ENCODE measurements at places on chromosomes 5 and 9.

DNA sequence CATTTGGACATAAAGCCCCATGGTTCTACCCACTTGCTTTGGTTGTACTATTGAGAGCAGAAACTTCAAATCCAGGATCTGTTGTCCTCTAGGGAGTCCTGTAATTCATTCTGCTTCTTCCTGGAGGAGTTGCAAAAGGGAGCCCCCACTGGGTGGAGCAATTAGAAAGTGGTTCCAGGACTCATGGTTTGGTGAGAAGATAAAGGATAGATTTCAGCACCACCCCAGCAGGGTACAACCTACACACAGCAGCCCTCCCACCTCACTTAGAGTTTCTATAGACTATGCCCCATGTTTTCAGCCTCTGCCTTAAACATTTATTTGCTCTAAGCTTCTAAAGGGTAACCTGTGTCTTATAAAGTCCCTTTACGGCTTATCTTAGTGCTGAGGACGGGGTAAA is 112.6 kb upstream of the ARRDC3 start:
- no peak for DNase-seq

GRCh38 chr5:125085797-125086505 is 339.5 kb upstream of the ZNF608 start:
- DNase-seq = no peak

DNA sequence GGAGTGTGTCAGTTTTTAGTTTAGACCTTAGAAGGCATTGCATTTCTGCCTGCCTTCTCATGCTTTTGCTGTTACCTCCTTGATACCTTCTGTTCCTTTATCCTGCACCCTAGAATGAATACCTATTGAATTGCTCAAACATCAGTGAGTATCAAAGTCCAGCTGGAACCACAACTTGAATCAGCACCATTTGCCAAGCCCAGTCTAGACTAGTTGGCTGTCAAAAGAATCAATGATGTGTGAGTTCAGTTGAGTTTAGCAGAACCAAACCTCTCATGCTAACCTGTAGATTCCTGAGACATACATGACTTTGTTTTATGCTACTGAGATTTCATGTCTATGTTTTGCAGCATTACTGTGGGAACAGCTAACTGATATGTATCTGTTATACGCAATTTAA is 116.6 kb downstream of the FAM170A start:
- no peak for DNase-seq

GRCh38 chr9:136759436-136760325 is 1.6 kb upstream of the LCN8 start:
- DNase-seq = no peak

- DNase-seq = no peak
Observed at GRCh38 chr5:35341189-35341588, 110.9 kb upstream of the PRLR start.

GRCh38 chr5:134142806-134143205 is 28.3 kb downstream of the TCF7 start:
- no peak for DNase-seq

DNA sequence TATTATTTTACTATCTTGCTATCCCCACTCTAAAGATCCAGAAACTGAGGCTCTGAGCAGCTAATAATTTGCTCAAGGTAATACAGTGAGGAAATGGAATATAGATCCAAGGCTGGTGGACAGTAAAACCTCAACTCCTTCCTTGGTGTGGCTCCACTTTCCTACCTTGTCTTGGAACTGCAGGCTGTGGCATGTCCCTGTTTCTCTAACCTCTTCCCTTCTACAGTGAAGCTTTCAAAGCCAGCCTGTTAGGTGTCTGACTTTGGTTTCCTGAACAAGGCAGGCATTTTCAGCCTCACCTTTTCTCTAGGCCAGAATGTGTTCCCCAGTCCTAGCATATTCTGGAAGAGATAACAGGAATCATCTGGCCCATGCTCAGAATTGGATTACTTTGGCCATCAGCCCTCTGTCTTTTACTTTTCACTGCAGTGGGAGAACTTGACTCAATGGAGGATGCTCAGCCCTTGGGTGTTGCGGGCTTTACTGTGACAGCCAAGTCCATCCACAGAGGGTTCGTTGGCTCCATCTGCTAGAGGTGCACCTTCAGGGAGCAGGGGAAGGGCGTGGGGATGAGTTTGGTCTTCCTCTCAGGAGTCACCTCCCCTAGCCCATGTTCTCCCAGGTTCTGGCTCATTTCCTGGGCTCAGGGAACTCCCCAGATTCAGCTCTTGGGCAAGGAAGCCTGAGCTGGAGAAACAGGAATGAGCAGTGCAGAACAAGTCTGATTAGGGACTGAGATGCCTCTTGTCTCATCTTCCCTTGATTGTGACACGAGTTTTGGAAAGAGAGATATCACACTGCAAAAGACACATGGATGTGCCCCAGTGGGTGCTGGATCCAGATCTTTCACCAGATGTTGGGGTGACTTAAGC is 1.1 kb downstream of the NIPAL4 start:
- DNase-seq = no peak

DNA sequence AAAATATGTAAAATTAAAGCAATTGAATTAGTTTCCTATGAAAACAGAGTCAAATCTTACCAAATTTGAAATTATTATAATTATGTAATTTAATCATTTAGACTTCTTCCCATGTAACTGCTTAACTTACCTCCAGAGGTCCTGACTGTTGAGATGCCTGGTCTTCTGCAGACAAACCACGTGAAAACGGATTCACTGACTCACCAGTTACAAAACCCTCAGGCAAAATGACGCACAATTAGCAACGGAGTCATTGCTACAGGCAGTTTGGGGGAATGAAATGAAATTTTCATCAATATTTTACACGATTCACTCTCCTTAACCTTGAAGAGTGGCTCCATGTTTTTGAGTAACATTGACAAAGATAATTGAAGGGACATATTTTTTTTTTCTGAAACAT is 460.8 kb downstream of the MTRR start:
- DNase-seq = no peak

GRCh38 chr9:14797435-14797834 is 74.9 kb upstream of the CER1 start:
- no peak for DNase-seq

DNA sequence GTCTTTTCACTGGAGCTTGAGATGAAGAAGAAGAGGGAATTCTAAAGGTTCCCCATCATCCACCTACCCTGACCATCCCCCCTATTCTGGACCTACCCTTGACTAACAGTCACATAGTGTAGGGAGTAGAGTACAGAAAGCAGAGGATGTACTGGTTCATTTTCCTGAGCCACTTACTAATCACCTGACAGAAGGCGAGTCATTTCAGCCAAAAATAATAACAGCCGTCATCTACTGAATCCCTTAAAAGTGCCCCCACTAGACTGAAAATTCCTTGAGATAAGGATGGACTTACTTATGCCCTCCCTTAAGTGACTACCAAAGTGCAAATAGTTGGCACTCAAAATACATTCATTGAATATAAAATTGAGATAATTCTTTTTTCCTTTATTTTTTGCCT is 112.2 kb downstream of the FOXD1 start:
- no peak for DNase-seq

- peak; percentile 32 for DNase-seq
Observed at GRCh38 chr9:96317335-96317980, 15.5 kb upstream of the HSD17B3 start.

GRCh38 chr5:169636477-169637084 is 494 bp upstream of the DOCK2 start:
- no peak for DNase-seq
